T follicular helper cell (primary cell): ENCODE measurements at places on chromosomes 13 and 19.

DNA sequence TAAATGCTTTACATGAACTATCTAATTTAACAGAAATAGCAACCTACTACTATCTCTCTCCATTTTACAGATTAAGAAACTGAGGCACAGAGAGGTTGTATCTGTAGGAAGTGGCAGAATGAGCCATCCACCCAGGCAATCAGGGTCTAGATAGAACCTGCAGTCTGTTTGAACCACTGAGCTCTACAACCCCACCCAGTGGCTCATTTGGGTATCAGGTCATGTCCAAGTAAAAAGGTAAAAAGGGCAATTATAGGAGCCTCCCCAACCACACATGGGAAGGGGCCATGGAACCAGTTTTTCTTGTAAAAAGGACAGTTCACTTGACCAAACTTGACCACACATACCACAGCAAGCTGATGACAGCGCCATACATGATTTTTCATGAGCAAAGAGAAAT, 92.9 kb upstream of the SGCG start:
- DNase-seq = no peak

DNA sequence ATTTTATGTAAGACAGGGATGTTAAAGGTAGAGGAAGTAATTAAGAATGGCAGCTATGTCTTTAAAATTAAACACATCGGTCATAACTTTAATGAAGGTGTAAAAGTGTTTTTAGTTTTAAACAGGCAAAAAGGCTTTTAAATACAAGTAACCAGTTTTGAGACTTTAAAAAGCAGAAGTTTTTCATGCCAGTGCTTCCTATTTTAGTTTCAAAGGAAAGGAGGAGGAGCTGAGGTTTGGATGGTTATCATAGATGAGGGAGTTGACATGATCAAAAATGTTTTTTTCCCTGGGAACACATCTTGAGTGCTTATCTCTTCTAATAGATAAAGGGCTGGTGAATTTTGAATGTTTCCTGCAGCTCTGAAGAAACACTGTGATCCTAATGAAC, 42.9 kb downstream of the LRCH1 start:
- DNase-seq = no peak

DNA sequence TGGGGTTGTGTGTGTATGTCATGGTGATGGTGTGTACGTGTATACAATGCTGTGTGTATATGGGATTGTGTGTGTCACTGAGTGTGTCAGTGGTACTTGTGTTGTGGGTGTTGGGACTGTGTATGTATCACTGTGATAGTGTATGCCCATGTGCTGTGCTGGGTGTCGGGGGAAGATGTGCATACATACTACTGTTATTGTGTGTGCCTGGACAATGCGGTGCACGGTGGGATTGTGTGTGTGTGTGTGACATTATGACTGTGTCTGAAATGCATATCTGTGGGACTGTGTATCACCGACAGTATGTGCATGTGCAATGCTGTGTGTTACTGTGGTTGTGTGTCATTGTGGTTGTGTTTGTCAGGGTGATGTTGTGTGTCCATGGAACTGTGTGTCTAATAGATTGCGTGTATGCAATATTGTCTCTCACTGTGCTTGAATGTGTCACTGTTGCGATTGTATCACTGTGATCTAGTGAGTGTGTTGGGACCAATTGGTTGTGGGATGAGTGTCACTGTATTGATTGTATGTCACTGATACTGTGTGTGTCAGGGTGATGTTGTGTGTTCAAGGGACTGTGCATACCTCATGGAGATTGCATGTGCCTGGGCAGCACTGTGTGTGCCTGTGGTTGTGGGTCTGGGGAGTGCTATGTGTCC, 11.0 kb upstream of the BBC3 start:
- DNase-seq = no peak

DNA sequence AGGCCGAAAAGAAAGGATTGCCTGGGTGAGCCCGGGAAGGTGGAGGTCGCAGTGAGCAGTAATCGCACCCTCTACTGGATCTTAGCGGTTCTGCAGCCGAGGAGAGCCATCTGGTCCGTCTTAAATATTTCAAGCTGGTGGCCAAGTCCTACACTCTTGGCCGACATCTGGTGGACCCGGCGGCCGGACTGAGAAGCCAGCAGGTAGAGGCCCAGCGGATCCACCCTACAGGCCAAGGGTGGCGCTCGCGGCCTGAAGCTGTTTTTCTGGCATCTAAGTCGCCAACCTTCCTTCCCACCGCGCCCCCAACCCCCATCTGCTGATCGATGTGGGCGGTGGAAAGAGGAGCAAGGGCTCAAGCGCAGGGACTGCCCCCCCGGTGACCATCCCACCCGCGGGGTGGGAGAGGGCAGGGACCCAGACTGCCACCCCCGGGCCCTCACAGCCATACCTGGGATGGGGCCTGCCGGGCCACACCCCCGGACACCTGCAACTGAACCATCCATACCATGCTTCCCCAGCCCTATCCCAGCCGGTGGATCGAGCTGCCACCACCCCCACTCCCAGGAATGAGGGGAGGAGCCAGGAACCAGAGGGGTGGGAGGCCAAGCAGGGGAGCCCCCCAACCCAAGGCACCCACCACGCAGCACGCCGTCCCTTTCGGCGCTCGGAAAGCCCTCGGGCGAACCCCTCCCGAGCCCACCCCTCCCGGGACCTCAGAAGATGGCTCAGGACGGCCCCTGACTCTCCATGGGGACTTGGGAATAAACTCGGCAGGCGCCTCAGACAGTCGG, 46.3 kb upstream of the ZNF730 start:
- no peak for DNase-seq

GRCh38 chr19:17751912-17752273, 616 bp downstream of the FCHO1 start:
- no peak for DNase-seq

DNA sequence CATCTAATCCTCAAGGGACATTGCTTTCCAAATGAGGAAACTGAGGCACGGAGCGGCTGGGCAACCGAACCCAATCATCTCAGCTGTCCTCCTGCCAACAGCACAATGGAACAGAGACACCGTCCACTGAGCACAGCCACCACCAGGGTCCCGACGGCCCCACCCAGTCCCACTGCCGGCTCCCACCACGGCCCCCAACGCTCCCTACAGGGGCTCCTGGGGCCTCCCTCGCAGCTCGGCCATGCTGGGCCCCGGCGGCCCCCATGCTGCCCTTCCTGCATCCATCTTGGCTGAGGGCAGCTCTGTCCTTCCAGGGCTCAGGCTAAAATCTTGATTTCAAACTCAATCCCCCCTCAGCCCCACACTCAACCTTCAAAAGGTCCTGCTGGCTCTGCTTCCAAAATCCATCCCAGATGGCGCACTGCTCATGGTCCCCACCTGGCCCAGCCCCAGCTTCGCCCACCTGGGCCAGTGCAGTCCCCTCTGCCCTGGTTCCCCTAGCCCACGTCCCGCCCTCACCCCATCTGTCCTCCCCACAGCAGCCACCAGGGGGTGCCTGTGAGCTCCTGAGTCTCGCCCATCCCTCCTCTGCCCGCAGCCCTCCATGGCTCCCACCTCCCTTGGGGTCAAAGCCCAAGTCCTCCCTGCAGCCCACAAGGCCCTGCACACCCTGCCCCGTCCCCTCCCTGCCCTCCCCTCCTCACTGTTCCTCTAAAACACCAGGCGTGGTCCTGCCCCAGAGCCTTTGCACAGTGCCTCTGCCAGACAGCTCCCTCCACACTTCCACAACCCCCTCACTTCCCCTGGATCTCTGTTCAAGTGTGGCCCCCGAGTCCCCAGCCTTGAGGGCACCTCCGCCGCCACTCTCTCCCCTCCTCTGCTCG, 7.9 kb downstream of the PIP5K1C start:
- peak; percentile 41 for DNase-seq

- no peak for DNase-seq
These were observed 907.9 kb downstream of the PCDH9 start for GRCh38 chr13:66322193-66322740.

GRCh38 chr13:99367106-99367616, 60.0 kb upstream of the GPR183 start:
- DNase-seq = no peak

DNA sequence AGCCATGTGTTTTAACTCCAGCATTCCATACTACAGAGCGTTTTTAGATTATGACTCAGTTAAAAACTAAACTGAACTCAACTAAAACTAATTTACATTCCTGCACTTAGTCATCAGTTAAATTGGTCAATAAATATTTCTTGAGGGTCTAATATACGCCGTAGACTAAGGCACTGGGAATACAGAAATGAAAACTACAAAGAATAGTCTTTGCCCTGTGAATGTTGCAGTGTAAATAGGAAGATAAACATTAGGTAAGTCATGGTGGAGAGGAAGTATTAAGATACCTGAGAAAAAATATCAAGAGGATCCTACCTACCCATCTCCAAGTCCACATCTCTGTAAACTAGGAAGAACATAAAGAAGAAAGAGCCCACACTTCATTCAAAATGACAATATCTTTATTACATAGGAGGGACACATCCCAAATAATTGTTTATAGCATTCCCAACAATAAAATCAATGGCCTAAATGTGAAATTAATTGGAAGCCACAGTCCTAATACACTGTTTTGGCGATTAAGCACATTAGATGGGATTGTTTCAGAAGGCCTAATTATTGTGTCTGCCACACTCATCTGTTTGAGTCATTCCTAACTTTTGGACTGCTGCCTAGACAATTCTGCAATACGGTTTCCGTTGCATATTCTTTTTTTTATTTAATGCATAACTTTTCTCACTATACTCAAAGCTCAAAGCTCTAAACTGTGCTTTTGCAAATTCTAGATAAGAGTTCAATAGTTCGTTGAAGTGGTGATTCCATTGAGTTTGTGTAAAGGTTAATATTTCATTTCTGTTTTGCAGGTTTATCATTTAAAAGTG, 52.9 kb downstream of the MBNL2 start:
- DNase-seq = no peak

DNA sequence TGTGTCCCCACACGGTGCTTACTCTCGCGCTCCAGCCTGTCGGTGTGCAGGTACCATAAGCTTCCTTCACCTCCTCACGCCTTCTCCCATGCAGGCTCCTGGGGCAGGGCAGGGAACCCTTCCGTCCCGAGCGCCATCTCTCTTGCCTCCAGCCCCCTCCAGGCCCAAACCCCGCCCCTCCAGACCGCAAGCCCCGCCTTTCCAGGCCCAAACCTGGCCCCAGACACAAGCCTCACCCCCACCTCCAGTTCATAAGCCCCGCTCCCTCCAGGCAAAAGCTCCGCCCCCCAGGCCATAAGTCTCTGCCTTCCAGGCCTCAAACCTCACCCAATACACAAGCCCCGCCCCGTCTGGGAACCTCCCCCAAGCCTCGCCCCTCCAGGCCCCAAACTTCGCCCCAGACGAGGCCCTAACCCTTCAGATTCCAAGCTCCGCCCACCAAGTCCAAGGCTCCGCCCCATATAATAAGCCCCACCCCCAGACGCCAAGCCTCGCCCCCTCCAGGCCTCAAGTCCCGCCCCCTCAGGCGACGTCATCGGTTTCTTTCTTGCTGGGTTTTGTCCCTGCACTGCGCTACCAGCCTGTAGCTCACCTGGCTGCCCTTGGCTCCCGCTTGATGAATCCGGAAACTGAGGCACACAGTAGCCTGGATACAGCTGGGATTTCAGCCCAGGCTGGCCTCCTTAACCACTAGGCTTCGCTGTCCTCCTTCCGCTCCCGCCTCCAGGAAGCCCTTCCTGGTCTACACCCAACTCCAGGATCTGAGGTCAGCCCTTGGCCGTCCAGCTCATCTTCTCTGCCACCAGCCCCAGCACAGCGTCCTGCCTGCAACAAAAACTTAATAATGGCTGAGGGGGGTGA, 16.1 kb downstream of the MKNK2 start:
- DNase-seq = peak; percentile 62

DNA sequence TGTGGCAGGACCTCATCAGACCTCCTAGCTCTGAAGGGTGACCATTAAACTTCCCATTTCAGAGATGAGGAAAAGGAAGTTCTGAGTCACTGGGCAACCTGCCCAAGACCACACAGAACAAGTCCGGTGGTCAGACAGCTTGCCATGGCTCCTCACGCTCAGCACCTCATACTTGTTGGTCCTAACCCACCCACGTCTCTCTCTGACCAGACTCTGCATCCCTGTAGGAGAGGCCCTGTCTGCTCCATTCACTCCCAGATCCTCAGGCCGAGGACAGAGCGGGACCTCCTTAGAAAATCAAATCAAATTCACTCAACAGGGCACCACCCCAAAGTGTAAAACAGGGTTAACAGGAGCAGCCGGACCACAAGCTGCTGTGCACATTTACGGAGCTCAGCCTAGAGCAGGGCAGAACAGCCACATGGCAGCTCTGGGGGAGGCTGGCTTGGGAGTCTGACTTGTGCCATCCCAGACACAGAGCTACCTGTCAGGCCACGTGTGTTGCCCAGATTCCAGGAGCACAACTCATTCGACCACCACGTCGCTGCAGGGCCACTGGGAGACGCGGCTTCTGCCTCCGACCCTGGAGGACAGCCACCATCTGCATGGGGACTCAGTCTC, 1.7 kb downstream of the MIER2 start:
- DNase-seq = no peak

GRCh38 chr19:17321655-17322489, 12.5 kb downstream of the DDA1 start:
- DNase-seq = no peak

DNA sequence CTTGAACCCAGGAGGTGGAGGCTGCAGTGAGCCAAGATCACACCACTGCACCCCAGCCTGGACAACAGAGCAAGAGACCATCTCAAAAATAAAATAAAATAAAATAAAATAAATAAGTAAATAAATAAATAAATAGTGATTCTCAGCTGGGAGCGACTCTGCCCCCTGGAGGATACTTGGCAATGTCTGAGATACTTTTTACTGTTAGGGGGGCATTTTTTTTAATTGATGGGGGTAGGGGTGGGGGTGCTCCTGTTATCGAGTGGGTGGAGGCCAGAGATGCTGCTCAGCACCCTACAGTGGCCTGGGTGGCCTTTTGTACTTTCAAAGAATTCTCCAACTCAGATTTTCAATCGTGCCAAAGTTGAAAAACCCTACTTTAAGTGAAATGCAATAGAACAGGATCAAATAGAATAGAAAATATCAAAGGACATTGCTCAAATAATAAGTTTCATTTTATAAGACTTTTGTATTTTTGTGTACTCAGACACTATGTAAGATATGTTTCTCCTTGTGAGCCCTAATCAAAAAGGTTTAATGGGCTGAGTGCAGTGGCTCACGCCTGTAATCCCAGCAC, 7.1 kb upstream of the CLPP start:
- DNase-seq = no peak

GRCh38 chr13:109151255-109151654, 521.8 kb downstream of the MYO16 start:
- DNase-seq = no peak

DNA sequence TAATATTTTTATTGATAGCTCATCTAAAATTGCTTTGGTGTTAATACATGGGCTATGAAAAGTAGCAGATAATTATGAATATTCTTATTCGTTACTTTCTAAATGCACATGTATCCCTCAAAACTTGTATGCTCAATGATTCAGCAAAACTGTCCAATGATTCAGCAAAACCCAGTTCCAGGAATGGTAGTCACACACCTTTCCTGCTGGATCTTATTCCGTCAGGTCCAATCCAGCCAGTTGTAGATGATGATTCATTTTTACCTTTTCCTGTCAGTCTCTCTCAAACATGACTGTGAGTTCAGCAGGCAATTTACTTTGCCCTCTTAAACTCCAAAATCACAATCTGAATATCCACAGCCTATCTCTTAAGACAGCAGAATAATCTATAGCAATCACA, 1082.6 kb downstream of the EFNB2 start:
- no peak for DNase-seq
